ENCODE measurements at places on chromosomes 5 and 9.
A peak's percentile ranks its signal among the peaks of the same experiment; 100 is the strongest.

- no peak for DNase-seq
Observed at GRCh38 chr5:170986598-170986997, 124.8 kb downstream of the RANBP17 start.

GRCh38 chr5:68531970-68532369 lies 316.4 kb downstream of the PIK3R1 start:
- DNase-seq: no peak

DNA sequence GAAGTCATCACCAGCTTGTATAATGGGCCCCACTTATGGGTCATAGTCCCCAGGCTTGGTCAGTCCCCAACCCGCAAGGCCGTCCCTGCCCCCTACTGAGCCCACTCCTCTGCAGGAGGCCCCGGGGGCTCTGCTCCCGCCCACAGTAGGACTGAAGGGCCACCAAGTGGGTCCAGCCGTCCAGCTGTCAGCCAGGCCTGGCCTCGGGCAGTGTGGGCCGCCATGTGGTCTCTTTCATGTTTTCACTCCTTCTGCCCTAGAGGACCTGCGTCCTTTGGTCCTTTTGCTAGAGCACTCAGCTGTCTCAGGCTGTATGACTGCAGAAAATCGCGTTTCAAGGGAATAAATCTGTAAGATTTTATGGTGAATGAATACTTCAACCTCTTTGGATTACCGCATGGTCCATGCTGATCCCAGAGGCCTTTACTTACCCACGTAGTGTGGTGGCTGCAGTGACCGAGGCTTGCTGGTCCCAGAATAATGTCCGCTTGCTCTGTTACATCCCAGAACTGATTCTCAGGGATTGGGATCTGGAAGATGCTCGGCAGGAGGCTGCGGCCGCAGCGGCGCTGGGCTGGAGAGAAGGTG lies 105.7 kb upstream of the FAM120A start:
- DNase-seq: no peak

DNA sequence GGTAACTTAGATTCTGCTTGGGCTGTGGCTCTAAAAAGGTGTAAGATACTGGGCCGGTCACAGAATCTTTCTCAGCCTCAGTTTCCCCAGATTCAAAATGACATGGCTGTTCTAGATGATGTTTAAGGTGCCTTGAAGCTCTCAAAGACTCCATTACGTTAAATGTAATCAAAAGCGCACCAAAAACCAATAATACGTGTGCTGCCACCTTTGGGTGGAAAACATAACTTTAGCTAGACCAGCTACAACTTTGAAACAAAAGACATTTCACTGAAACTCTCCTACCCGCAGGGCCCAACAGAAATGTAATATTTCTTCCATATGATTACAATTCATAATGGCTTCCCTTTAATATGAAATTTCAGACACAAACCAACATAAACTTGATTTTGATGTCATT lies 35.0 kb upstream of the PCSK5 start:
- peak; percentile 7 for DNase-seq

All from HL-60 (cell line).